ENCODE measurements at places on chromosomes 1 and 21. TPM values are rescaled to one million over a fixed set of nuclear protein-coding genes. Genes with fewer than 3 reads are reported as not detected.

Gene FAM72C
- 2.8 TPM for polyA plus RNA-seq

Gene NTNG1
- 13.1 TPM for polyA plus RNA-seq

Gene S100A11
- polyA plus RNA-seq: 278 TPM

Gene SERINC2
- 51.2 TPM for polyA plus RNA-seq

Gene CD1E
- polyA plus RNA-seq: not detected

Gene KLF17
- polyA plus RNA-seq: 0.93 TPM

Gene CDK18
- 14.1 TPM for polyA plus RNA-seq

Gene PLCH2
- 1.9 TPM for polyA plus RNA-seq

GRCh38 chr1:221711063-221711577, 30.8 kb downstream of the DUSP10 start:
- DNase-seq: no peak

- no peak for DNase-seq
Measured at GRCh38 chr1:86703696-86704457, 499 bp upstream of the SH3GLB1 start.

GRCh38 chr1:53992085-53992874, 25.7 kb downstream of the LDLRAD1 start:
- DNase-seq: no peak

DNA sequence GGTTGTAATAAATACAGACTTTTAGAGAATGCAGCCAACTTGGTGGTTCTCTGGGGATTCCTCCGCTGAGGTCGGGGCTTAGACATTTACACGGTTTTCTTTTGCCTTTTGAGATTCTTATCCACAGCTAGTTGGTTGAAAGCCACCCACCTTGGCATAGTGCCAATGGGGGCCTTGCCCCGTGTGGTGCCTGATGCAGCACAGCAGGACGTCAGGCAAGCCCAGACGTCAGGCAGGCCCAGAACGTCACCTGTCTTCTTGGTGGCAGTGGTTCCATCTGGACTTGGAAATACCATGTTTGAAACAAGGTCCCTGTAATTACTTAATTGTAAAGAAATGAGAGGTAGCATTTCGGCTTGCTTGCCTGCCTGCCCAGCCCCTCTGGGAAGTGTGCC, 78.5 kb downstream of the GALNT2 start:
- no peak for DNase-seq

DNA sequence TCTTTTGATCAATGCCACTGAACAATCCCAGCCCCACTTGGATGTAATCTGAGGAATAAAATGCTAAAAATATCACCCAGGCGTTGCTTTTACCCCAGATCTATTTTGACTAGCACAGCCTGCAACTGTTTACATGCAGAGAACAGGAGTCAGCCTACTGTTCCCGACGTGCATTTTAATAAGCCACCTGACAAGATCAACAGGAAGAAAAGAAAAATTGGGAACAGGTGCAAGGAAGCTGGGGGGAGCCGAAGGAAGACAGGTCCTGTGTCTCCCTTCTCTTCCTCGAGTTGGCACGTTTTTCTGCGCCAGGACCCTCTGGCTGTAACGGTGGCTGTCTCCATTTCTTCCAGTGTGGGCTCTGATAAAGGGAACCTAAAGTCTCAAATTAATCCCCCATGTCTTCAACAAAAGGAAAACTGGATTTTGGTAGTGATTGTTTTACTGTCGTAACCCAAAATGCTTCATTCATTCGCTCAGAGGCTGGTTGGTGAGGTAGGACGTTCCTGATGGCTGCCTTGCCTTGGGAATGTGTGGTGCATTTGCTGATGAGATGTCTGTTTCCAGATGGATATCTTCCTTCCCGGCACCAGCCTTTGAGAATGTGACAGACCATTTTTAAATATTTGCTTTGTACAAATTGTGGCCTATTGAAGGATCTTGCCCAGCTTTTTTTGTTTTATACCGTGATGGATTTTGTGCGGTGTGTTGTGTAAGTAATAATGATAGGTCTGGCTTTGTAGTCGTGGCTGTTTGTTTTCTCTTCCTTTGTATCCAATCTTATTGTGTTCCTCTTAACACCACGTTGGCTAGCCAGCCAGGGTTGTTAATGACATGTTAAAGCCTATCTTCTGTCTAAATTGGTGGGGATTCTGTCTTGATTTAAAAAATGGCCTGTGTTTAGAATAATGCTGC, 117.5 kb downstream of the C1orf21 start:
- DNase-seq: no peak

- DNase-seq: no peak
Measured at GRCh38 chr1:53025769-53026112, 36.3 kb upstream of the PODN start.

GRCh38 chr1:72282271-72283021, at the start of gene NEGR1:
Gene NEGR1 (minus strand): TSS chr1:72282539.
- peak; percentile 61 for DNase-seq

DNA sequence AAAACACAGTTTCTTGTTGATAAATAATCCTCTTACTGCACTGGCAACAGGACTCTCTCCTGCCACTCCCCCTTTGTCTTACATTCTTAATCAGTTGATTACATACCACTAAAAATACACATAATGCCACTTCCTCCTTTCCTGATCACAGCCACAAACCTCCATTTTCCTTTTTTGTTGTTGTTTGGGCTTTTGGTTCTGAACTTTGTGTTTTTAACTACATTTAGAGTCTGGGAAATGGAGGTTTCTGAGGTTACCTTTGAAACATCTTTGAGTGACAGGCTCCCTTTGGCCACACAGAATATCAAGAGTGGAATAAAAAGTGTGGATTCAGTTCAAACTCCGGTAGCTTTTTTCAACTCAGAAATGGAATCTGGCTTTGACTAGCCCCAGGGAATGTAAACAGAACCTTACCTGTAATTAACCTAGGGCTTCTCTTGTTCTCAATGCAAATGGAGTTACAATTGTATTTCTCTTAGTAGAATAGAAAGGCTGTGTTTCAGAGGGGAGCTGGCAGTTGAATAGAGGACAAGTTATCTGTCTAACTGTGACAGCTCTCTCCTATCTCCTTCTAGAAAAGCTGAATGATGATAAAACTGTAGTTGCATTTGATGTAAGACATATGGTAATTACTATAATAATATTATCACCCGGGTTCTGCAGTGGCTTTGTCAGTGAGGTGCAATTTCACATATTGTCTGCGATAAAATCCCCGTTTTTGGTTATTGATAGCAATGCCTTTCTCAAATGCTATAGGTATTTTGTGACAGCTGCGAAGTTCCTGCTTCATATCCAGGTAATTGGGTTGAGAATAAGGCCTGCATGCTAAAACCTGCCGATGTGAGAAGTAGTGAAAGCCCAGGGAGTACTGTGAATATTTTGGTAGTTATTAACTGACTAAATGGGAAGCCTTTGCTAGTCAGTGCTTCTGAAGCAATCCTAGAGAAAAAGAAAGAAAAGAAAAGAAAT, 66.9 kb downstream of the ST6GALNAC5 start:
- DNase-seq: no peak

GRCh38 chr21:39650801-39651200, 38.1 kb downstream of the B3GALT5 start:
- no peak for DNase-seq

DNA sequence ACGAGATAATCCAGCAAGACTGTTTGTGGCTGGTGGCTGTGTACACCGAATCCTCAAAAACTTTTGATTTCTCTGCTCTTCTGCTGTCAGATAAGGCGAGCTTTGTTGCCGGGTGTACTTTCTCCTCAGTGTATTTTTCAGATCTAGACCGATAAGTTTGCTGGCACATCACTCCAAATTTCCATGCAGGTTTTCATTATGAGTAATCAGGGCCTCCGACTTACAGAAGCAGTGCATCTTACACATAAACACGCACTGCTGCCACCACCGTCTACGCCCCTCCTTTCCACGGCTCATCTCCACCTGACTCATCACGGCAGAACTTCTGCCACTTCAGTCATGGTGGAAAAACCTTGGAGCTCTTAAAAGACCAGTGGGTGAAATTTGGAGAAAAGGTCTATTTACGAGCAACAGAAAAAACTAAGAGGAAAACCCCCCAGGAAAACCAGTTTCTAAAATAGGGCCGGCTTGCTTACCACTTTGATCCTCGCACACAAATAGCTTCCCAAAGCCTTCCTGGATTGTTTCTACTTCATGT, 7.7 kb downstream of the ZBTB21 start:
- DNase-seq: no peak

- no peak for DNase-seq
Measured at GRCh38 chr1:5954964-5955363, 37.3 kb downstream of the NPHP4 start.

DNA sequence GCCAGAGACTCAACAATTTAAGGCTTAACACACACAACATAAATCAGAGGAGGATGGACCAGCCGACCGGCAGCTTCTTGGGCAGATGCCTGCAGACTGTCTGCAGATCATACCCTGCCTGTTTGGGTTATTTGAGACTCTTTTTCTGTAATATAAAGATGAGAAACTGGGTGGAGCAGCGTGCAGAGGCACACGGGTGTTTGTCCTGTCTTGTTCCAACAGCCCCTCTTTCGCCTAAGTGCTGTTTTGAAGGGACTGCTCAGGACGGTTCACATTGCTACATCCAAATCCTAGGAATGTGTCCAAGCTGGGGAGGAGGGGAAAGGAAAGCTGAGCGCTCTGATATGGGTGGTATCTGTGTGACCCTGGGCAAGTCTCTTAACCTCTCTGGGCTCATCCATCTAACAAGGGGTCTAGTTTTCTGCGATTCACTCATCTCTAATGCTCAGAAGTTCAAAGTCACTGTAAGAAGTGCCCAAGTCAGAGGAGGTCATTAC, 149.9 kb downstream of the CLIC6 start:
- no peak for DNase-seq

All from left renal pelvis (tissue), 4 donors.